ENCODE measurements at places on chromosomes 12 and 14. TPM values are rescaled to one million over a fixed set of nuclear protein-coding genes. Genes with fewer than 3 reads are reported as not detected.

GRCh38 chr14:103155826-103156394 lies 32.6 kb downstream of the TNFAIP2 start:
- DNase-seq: no peak

- DNase-seq: no peak
Measured at GRCh38 chr14:103748534-103748857, 32.9 kb downstream of the ZFYVE21 start.

The TAS2R50 gene
- total RNA-seq: 6.2 TPM

The TCTN1 gene
- total RNA-seq: 61.9 TPM

The ZNF10 gene
- 9.8 TPM for total RNA-seq

- no peak for DNase-seq
Measured at GRCh38 chr12:119685375-119685774, 17.4 kb downstream of the PRKAB1 start.

The LBHD2 gene
- total RNA-seq: not detected

GRCh38 chr12:71865757-71866536 lies 26.4 kb downstream of the TBC1D15 start:
- DNase-seq: no peak

The ZNF740 gene
- total RNA-seq: 14.7 TPM

The MYBPC1 gene
- not detected for total RNA-seq

GRCh38 chr12:14256121-14256520 lies 109.4 kb upstream of the ATF7IP start:
- peak; percentile 90 for DNase-seq

The ERP27 gene
- total RNA-seq: not detected

DNA sequence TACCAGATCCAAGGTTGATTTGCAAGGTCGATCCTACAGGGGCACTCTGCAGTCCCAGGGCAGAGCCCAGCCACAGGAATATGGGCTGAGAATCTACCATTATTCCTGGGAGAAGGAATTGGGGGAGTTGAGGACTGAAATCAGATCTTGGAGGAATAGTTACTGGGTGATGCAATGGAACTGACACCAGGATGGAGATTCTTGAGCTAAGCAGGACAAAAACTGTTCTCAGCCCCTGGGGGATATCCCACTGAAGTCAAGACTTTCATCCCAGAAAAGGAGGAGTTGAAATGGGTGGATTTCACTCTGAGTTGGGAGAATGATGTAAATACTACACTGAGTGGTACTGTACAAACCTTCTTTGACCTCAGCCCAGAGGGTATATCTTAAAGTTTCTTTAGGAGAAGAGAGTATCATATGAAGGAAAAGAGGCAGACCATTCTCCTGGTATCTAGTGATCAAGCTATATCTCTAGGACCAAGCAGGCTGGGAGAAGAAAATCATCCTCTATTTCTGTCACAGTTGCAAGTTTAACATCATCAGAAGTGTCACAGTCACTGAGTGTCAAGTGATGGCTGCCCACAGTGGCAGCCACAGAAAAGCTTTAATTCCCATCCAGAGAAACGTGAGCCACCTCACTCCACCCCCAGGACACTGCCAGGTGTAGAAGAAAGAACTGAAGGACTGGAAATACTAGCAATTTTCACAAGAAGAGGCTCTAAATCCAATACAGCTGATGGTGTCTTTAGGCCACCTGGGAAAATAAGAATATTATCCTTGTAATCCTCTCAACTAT lies 181.9 kb downstream of the NUAK1 start:
- DNase-seq: no peak

The MANSC4 gene
- not detected for total RNA-seq

- no peak for DNase-seq
Measured at GRCh38 chr12:30845676-30846075, 80.9 kb upstream of the TSPAN11 start.

- DNase-seq: no peak
Measured at GRCh38 chr12:67042697-67043131, 226.4 kb upstream of the CAND1 start.
